OCI-LY7 (cell line): ENCODE measurements at places on chromosomes 3 and 15. TPM values are rescaled to one million over a fixed set of nuclear protein-coding genes. Genes with fewer than 3 reads are reported as not detected.

The STRA6 gene
- not detected in 2 replicates for total RNA-seq

The ZSCAN29 gene
- 30.2 and 34.5 TPM in 2 replicates for total RNA-seq

The TF gene
- 0.15 and 0.89 TPM in 2 replicates for total RNA-seq

DNA sequence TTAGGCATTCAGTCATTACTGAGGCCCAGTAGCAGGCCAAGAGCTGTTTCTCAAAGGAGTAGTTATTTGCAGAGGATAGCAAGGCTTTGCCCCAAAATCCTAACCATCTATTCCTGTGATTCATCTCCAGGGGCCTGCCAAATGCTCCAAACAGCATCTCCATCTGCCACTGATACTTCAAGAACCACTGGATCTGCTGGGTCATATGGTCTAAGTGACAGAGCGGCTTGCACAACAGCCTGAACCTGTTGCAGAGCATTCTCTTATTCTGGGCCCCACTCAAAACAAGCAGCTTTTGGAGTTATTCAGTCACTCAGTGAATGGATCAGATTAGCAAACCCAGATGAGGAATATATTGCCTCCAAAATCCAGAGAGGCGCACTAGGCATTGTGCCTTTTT, 68.8 kb upstream of the ALDH1A3 start:
- no peak for DNase-seq

DNA sequence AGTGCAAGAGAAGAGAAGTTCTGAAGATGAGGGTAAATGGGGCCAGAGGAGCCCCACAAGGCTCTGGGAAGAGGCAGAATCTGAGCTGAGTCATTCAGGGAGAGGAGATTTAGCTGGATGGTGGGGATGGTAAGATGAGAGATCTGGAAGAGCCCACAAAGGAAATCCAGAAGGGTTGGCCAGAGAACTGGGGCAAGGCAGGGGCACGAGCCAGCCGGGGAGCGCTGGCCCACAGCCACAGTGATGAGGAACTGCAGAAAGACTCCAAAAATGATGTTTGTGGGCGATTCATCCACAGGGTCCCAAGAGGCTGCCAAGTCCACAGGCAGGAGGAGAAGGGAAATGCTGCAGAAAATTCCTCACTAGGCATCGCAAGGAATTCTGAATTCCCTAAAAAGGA, 75.9 kb upstream of the ATP2B2 start:
- no peak for DNase-seq

DNA sequence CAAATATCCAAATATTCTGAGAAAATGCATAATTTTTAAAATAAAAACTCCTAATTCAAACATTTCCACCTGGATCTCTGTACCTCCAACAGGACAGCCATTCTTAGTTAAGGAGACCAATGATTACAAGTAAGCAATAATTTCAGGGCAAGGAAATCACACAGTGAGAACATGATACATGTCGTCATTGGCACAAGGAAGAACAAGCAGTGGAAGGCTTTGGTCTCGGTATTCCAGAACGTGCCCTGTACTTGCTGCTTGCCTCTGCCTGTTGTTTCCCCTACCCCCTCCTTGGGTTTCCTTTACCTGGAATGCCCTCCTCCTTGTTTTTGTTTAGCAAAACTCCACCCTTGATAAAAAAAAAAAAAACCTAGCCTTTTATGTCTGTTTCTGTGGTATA, 72.8 kb downstream of the PPM1L start:
- no peak for DNase-seq
